SW 1271 (cell line): ENCODE measurements at places on chromosomes 3 and 15.

DNA sequence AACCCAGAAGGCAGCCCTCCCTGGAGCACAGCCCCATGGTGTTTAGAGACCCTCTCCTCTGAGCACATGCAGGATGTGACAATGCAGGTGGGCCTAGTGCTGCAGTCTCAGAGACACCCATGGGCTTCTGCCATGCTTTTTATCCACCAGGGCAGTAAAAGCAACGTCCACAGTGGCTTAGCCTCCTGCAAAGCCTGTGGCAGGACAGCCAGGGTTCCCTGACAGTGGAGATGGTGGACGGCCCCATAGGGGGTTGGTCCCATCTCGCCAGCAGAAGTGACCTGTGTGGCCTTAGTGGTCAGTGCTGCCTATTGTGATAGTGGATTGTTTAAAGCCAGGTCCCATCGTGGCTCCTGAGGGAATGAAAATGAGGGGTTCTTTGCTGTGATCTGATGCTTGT, 46.6 kb downstream of the APBA2 start:
- DNase-seq: no peak

- DNase-seq: no peak
Measured at GRCh38 chr3:158308236-158308928, 198.5 kb downstream of the RSRC1 start.

DNA sequence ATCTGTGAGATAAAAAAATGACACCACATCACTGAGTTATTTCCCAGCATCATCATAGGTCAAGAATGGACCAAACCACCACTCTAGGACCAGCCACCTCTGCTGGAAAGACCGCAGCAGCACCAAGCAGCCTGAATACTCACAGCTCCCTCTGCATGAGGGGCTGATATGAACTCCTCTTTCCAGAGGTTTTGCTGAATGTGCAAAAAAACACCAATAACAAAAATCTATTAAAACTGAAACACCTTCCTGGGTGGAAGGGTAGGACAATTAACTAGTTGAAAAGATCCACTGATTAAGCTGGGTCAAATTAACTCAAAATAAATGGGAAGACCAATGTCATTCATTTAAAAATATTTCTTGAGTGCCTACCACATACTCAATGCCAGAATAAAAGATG, 28.9 kb upstream of the KCNMB3 start:
- no peak for DNase-seq

- DNase-seq: no peak
Measured at GRCh38 chr3:151297429-151297828, 19.1 kb upstream of the P2RY14 start.

GRCh38 chr3:62968128-62968527, 92.9 kb upstream of the CADPS start:
- no peak for DNase-seq

- no peak for DNase-seq
Measured at GRCh38 chr15:47813748-47814384, 96.6 kb downstream of the SEMA6D start.
